Heart right ventricle (tissue), 16 donors: ENCODE measurements at places on chromosomes 1 and 21. TPM values are rescaled to one million over a fixed set of nuclear protein-coding genes. Genes with fewer than 3 reads are reported as not detected.

TEX38 gene
- not detected for total RNA-seq

ZNF648 gene
- total RNA-seq = not detected

USP21 gene
- 14.2 TPM for total RNA-seq

- no peak overlapping the region for H3K4me3 ChIP-seq
- peaks cover 39% of the 10 kb centered on the region for H3K27me3 ChIP-seq
- DNase-seq = no peak
- H3K27ac ChIP-seq = no peak overlapping the region
Measured at GRCh38 chr1:29829448-29830344, 593.4 kb downstream of the PTPRU start.

- peak overlapping the region; percentile 95 for H3K4me3 ChIP-seq
- peaks cover 15% of the 10 kb centered on the region for H3K4me1 ChIP-seq
- no peak overlapping the region for H3K27ac ChIP-seq
Measured at GRCh38 chr1:25620211-25620610, 3.6 kb downstream of the MAN1C1 start.

GRCh38 chr1:205495237-205495823 lies 9.1 kb upstream of the CDK18 start:
- H3K36me3 ChIP-seq = no peaks in the 10 kb centered on the region
- H3K4me1 ChIP-seq = peaks cover 29% of the 10 kb centered on the region
- H3K27ac ChIP-seq = peak overlapping the region; percentile 85
- no peaks in the 10 kb centered on the region for H3K27me3 ChIP-seq
